ENCODE measurements at places on chromosomes 7 and 10.

DNA sequence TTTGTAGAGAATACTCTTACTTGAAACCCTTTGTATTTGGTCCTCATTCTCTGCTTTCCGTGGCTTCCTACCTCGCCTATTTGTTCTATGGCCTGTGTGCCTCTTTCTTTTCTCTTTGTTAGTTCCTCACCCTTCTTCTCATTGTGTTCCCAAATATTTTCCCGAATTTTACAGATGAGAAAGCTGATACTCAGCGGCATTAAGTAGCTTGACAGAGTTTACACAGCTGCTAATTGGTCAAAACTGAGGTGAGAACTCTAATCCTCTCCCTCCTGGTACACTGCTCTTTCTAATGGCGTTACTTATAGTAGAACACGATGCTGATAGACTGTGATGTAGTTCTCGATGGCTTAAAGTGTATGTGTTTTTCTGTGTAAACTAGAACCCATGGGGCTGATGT, 80.7 kb upstream of the HDAC9 start:
- DNase-seq = no peak

GRCh38 chr10:124830445-124830844, 28.8 kb downstream of the ABRAXAS2 start:
- no peak for DNase-seq

GRCh38 chr7:127745445-127745844, 93.5 kb downstream of the SND1 start:
- no peak for DNase-seq

- DNase-seq = no peak
Measured at GRCh38 chr10:33653584-33654367, 319.3 kb upstream of the NRP1 start.

GRCh38 chr10:27030060-27030459, 70.2 kb downstream of the ANKRD26 start:
- no peak for DNase-seq

- no peak for DNase-seq
Measured at GRCh38 chr10:117249493-117250093, 8.7 kb downstream of the SLC18A2 start.

- no peak for DNase-seq
Measured at GRCh38 chr7:88003581-88003980, 69.5 kb downstream of the ADAM22 start.

DNA sequence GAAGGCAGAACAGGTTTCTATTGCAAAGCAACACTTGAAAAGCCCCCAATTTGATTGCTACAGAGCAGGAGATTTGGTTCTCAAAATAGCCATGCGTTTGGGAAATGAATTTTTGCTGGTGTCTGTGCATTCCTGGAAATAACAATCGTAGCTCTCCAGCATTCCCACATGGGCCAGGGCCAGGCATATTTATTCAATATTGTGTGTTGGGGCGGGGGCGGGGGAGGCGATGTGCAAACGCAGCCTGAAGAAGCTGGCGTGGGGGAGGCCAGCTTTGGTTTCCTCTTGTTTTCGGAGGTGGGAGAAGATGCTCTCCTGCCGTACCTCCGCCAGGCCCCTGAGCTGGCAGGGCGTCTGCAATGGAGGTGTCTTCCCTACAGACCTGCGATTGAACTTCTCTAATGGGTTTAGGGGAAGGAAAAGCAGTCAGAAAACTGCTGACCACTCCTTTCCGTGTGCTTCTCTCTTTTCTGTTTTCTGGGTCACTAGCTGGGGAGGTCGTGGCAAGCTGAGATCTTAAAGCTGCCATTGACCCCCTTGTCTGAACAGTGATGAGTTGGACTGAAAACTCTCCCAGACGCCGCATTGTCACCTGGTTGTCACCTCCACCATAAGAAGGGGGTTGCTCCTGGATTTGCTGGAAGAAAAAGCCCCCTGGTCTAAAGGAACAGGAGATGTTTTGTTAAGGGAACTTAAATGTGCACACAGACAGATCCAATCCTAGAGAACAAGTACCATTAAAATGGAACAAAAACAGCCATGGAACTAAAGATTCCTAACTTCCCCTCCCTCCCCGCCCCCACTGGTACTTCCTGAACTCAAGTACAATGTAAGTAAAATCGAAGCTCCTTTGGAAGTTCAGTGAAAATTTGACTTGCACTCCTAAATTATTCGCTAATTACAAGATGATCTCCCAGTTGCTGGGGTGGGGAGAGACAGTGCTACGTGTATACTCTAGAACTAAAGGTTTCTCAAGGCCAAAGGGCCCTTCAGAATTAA, 56.4 kb upstream of the HABP2 start:
- DNase-seq = no peak

GRCh38 chr10:70598857-70599295, 3.7 kb downstream of the PRF1 start:
- DNase-seq = no peak

DNA sequence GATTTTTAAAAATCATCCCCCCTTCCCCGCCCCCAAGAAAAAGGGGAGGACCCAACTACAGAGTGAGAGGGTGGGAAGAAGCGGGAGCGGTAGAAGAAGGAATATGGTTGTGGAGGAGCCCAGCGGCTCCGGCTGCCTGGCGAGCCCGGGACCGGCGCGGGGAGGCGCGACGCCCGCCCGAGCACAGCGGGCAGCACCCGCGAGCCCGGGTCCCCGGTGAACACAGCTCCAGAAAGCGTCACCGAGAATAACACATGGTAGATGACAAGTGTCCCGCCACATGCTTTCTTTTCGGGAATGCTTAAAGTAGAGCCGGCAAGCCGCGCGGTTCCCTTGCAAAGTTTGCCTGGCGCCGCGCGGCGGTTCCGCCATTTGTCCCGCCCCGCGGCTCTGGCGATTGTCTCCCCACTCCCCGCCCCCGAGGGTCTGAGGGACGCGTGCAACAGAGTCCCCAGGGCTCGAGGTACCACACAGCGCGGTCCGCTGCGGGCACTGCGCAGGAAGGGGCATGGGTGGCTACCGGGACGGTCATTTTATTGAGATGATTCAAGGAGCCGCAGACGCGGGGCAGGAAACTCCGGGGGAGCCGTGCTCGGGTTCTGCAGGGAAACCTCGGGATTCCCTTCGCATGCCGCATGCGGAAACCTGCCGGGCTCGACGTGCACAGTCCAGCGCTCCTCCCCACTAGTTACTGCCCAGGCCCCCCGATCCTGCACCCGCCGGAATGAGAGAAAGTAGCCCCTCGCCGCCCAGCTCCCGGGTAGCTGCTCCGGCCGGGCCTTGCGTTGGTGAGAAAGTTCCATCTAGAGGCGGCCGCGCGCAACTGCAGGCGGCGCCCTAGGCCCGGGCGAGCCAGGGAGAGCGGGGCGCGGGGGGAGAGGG, 781 bp upstream of the GRM8 start:
- peak; percentile 26 for DNase-seq

GRCh38 chr10:77405771-77406241, 231.8 kb downstream of the KCNMA1 start:
- DNase-seq = peak; percentile 31

- no peak for DNase-seq
Measured at GRCh38 chr7:22216309-22216708, 140.6 kb downstream of the RAPGEF5 start.

DNA sequence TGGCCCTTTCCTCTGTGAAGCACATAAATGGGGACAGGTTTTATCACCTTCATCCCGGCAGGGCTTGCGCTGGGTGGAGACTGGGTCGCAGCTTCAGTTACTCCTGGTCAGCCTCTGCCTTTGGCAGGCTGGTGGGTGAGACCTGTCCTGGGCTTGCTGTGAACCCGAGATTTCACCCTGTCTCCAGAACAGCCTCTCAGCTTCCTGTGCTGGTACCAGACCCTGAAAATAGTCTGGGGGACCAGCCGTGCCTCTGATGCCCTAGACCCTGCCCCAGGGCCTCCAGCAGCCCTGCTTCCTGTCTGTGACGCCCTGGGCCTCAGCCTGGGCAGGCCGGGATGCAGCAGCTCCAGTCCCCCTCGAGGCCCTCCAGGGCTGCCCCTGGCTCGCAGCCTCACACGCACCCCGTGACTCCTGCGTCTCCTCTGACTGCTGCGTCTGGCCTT, 13.2 kb upstream of the PWWP2B start:
- no peak for DNase-seq

GRCh38 chr10:2680821-2681220, 386.5 kb upstream of the PFKP start:
- DNase-seq = no peak

GRCh38 chr10:69492746-69493462, 41.6 kb downstream of the TSPAN15 start:
- no peak for DNase-seq
